Activated T-helper 1 cell treated with Interleukin-2 at 50 U/mL for 16 hours (primary cell): ENCODE measurements at places on chromosomes 4 and X.

DNA sequence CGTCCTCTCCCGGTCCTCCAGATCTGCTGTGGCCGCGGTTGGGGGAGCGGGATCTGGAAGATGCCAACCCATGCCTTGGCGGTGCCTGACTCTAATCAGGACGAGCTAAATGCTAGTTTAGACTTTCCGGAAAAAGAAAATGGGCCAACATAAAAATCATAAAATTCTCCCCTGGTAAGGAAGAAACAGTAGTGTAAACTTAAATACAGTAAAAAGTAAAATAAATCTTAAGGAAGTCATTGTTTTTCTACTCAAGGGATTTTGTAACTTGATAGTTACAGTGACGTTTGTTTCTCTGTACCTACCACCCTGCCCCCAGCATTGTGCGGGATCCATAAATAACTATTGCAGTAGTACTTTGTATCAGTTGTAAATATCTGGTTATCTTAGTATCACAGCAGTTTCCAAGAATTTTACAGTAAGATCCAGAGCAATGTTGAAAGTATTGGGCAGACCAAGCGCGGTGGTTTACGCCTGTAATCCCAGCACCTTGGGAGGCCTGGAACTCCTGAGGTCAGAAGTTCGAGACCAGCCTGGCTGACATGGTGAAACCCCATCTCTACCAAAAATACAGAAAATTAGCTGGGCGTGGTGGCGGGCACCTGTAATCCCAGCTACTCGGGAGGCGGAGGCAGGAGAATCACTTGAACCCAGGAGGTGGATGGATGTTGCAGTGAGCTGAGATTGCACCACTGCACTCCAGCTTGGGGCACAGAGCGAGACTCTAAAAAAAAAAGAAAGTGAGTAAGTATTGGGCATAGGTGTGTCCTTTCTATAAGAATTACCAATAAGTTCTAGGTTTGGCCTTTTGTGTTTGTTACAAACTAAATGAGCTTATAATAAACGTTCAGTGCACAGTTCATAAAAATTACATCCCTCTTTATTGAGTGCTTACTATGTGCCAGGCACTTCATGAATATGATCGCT lies 1.0 kb upstream of the PLA2G12A start:
- DNase-seq: no peak

- DNase-seq: no peak
Measured at GRCh38 chr4:20474119-20474518, 222.4 kb downstream of the SLIT2 start.

GRCh38 chrX:30822068-30822681 lies 66.9 kb downstream of the TAB3 start:
- no peak for DNase-seq

- no peak for DNase-seq
Measured at GRCh38 chrX:17669891-17670290, 67.4 kb upstream of the SCML1 start.

DNA sequence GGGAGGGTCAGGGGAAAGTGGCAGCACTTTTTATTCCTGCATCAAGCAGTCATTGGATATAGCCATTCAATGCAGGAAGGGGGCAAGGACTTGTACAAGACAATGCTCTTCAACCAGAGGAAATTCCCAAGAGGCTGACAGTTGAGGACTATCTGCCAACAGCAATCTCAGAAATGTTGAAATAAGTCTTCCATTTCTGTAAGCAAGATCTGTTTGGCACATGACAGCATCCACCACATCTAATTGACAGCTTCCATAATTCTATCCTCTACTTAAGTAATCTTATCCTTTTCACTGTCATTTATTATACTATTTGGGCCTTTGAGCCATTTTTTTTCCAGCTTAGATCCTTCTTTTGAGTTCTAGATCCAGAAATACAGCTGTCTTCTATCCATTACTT lies 110.7 kb downstream of the CFAP299 start:
- DNase-seq: no peak

DNA sequence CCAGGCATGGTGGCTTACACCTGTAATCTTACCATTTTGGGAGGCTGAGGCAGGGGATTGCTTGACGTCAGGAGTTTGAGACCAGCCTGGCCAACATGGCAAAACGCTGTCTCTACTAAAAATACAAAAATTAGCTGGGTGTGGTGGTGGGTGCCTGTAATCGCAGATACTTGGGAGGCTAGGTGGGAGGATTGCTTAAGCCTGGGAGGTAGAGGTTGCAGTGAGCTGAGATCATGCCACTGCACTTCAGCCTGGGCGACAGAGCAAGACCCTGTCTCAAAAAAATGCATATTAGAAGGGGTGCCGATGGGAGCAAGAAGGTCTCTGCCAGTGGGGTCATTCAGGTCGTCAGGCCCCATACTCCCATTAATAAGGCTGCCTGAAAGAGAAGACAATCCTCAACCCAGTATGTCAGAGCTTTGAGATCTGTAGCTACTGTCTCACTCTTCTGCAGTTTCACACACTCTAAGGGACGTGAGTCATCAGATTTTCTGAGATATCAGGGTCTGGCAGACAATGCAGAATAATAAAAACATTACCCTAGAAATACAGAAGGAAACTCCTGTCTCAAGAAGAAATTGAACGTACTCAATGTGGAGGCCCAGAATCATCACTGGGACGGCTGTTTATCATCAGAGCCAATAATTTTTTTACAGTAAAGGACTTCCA lies 176.7 kb upstream of the FAT1 start:
- no peak for DNase-seq

GRCh38 chr4:2341911-2342652 lies 76.4 kb downstream of the ZFYVE28 start:
- DNase-seq: no peak

DNA sequence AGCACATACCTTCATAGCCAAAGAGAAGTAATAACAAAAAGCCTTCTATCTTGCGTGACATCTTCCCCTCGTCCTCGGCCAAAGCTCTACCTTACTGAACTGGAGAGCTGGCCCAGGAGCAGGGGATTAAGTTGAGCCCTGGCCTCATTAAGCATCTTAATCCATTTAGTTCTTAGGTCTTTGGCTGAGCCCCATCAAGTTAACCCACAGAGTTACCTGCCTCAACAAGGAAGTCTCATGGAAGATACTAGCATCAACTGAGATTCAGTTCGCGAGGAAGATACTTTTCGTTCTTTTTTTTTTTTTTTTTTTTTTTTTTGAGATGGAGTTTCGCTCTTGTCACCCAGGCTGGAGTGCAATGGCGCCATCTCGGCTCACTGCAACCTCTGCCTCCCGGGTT lies at the start of gene RS1:
Gene RS1 (minus strand): TSS at position 101 of the 400 bp plus-strand sequence. CDS start 40 bp downstream, at position 61.
- DNase-seq: no peak

DNA sequence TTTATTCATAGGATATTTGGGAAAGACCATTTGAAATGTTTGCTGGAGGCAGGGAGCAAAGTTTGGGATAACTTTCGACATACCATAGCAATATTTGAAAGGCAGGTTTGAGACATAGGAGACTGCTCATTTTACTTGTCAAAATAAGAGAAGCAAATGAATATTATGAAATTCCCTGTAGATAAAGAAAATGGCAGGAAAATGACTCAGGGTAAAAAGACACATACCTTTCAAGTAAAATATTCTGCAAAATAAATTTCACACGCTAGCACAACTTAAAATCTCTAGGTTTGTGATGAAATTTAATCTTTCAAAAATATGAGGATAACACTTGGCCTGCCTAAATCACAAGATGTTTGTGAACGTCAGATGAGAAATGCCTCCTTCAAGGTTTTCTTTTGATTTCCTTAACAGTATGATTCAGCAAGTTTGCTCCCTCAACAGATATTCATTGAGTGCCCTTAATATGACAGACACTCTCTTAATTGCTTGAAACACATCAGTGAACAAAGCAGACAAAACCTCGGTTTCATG lies 6.6 kb downstream of the TMEM156 start:
- DNase-seq: no peak

DNA sequence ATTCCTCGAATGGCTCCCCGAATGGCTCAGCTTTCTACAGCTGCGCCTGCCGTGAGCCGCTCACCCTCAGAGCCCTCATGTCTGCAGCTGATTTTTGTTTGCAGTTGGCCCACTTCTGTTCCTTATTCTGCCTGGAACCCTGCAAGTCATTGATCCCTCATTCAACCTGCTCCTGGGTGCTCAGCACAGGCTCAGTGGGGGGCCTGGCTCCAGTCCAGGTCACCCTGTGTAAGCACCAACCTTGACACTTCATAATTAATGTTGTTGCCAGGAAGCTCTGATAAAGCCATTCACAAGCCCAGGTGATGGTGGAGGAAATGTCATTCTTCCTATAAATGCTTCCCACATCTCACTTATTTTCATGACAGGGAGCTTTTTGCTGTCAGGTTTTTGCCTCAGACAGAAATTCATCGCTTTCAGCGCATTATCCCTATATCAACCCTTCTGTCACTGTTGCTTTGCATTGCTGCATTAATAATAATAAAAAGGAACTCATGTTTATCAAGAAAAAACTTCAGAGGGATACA lies 85.7 kb downstream of the F11 start:
- no peak for DNase-seq

DNA sequence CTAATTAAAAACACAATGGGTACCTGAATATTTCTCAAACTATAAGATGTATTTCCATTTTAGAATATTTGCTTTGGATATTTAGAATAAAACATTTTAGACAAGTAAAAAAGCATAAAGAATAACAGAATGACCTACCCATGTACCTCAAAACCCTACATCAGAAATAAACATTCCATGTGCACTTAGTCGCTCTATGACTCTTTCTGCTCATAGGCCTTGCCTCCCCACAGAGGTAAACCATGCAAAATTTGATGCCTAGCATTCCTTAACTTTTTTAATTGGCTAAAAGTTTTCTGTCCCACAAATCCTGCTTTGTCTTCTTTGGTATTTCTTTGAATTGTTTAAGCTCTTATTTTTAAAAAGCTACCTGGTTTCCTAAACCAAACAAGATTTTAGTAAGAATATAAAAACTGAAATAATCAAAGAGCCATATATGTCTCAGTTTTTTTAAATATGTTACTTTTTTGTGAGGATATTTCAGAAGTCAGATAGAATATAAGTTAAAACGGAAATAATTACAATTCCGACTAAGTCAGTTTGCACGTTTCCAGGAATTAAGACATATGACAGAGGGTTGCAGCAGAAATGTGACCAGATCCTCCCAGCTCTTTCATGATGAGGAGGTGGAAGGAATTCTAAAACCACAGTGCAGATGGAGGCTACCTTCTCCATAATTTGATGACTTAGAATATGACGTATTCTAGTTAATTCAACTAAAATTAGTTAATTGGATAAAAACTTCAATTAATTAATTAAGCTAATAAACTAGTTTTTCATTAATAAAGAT lies 102.5 kb downstream of the FIP1L1 start:
- no peak for DNase-seq

- no peak for DNase-seq
Measured at GRCh38 chr4:68361146-68361589, 11.3 kb upstream of the YTHDC1 start.

- DNase-seq: no peak
Measured at GRCh38 chrX:150217609-150218008, 145.5 kb upstream of the MAMLD1 start.

- DNase-seq: no peak
Measured at GRCh38 chrX:63250253-63250868, 100.8 kb downstream of the SPIN4 start.

DNA sequence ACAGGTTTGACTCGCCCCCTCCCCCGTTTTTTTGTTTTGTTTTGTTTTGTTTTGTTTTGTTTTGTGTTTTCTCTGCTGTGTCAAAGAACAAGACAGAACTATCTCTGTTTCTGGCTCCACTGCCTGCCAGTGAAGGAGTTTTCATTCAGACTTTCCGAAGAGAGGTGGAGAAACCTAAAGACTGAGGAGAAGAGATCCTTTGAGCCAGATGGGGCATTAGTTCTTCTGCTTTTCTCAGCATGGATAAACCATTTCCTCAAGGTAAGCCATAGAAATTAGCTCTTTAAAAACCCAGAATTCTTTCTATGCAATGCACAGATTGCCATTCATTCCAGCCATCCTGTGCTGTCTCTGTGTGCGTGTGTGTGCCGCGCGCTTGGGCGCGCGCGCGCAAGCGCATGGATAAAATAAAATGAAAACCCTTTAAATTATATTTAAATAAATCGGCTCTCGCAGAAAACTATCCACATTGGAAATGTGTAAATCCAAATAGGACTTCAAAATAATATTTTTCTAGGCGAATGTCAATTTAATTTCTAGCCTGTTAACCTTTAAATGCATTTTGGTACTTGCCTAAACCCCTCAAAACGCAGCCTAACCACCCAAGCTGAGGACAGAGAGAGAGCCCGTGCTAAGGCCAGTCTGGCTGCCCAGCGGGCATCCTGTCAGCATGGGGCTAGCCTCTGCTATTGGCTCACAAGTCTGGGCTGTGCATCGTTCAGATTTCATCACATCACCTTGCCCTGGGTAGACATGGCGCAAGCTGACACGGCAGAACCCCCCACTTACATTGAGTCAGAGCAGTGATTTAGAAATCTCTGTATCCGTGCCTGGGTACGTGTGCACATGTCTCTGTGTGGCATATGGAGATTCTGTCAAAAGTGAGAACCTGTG lies 113.0 kb upstream of the VAMP7 start:
- no peak for DNase-seq

- DNase-seq: no peak
Measured at GRCh38 chr4:25098964-25099891, 61.0 kb downstream of the SEPSECS start.

DNA sequence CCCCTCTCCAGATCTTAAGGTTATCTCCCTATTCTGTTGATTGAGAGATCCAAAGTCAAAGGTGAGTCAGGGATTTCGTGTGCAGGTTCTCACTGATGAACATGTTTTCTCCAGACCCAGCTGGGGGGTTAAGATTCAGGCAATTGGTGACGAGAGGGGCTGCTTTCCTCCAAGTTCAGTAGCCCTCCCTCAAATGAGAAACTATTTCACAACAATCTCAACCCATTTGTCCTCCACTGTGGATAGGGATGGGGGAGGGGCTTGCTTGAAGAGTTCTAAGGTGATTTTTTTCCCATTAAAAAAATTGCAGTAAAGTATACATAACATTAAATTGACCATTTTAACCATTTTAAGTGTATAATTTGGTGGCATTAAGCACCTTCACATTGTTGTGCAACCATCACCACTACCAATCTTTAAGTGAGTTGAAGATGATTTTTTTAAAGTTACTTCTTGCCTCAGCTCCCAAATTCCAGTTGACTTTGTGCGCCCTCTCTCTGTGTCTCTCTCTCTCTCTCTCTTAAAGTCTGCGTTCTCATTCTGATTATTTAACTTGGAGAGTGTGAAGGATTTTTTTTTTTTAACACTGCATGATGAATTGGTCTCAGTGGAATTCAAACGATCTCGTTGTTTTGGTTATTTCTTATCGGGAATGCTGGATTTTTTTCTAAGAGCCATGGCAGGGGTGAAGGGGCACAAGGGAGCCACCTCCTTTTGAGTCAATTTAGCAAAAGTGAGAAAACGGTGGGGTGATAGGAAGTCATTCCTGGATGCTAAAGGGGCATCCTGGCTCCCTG lies 175.9 kb downstream of the SHROOM3 start:
- no peak for DNase-seq

GRCh38 chr4:166527500-166527899 lies 654.5 kb downstream of the TLL1 start:
- DNase-seq: no peak

- no peak for DNase-seq
Measured at GRCh38 chr4:7526929-7527535, 92.3 kb upstream of the PSAPL1 start.

- no peak for DNase-seq
Measured at GRCh38 chrX:120739300-120739699, 109.4 kb upstream of the C1GALT1C1 start.
